ENCODE measurements at places on chromosomes 5 and 9. TPM values are rescaled to one million over a fixed set of nuclear protein-coding genes. Genes with fewer than 3 reads are reported as not detected.

Gene TOMM5
- 136 TPM for total RNA-seq

Gene CCNG1
- 472 TPM for total RNA-seq

Gene PCDHA8
- total RNA-seq, result not detected

Gene MUSK
- not detected for total RNA-seq

Gene STPG3
- not detected for total RNA-seq

Gene TAF11L5
- not detected for total RNA-seq

Gene PCDHAC1
- 0.10 TPM for total RNA-seq

Gene CCDC112
- 8.5 TPM for total RNA-seq

Gene NPR3
- total RNA-seq, result 1.3 TPM

Gene GDNF
- not detected for total RNA-seq

Gene IL5
- total RNA-seq, result not detected

Gene IL3
- total RNA-seq, result not detected

Gene CAMK2A
- total RNA-seq, result not detected

Gene DNAJC25
- total RNA-seq, result 2.9 TPM

Gene GAS1
- total RNA-seq, result 1.5 TPM

Gene DNAI1
- not detected for total RNA-seq

Gene ANKRD34B
- total RNA-seq, result not detected

Gene DNAH5
- 0.96 TPM for total RNA-seq

Gene SPATA24
- total RNA-seq, result 4.1 TPM

Gene DMRT3
- not detected for total RNA-seq

Gene IFNK
- total RNA-seq, result not detected

Gene SPTAN1
- total RNA-seq, result 484 TPM

Gene FAM221B
- not detected for total RNA-seq

Gene CCL27
- total RNA-seq, result not detected

Gene APBA1
- 22.5 TPM for total RNA-seq

Gene HK3
- total RNA-seq, result under 0.01 TPM

Gene DBN1
- total RNA-seq, result 291 TPM

Gene LHX3
- total RNA-seq, result not detected

Gene PCDHGA11
- total RNA-seq, result 11.4 TPM

Gene SLC35A4
- total RNA-seq, result 24.8 TPM

Gene CAVIN4
- total RNA-seq, result 1.6 TPM

Gene WDR36
- 60.8 TPM for total RNA-seq

Gene DAB2
- total RNA-seq, result 158 TPM

Gene HINT2
- 6.2 TPM for total RNA-seq

Gene TMC1
- total RNA-seq, result 0.33 TPM

Gene C5orf46
- not detected for total RNA-seq

Gene C1QTNF3
- 2.1 TPM for total RNA-seq

Gene MYOZ3
- under 0.01 TPM for total RNA-seq

Gene SYK
- not detected for total RNA-seq

Gene OR1Q1
- not detected for total RNA-seq

Gene GABRP
- 1.1 TPM for total RNA-seq

Gene SLC6A3
- total RNA-seq, result not detected

Gene PRUNE2
- 6.5 TPM for total RNA-seq

Gene SV2C
- total RNA-seq, result not detected

Gene SUSD3
- total RNA-seq, result 0.98 TPM

Gene CARD19
- total RNA-seq, result 90.8 TPM

Gene ORM1
- not detected for total RNA-seq

Gene OLFML2A
- total RNA-seq, result 1.1 TPM

Gene SLC6A7
- not detected for total RNA-seq

Gene BNC2
- total RNA-seq, result 29.0 TPM

Gene SERF1A
- 13.7 TPM for total RNA-seq

Gene F12
- total RNA-seq, result 0.57 TPM

Gene CARD9
- total RNA-seq, result 0.65 TPM

Gene ANKRD55
- 2.6 TPM for total RNA-seq

Gene VLDLR
- total RNA-seq, result 12.4 TPM

Gene FBXO38
- total RNA-seq, result 72.4 TPM

Gene CNTNAP3B
- 163 TPM for total RNA-seq

Gene CAMK4
- 0.10 TPM for total RNA-seq
